ENCODE measurements at places on chromosomes 2 and 18.
A peak's percentile ranks its signal among the peaks of the same experiment; 100 is the strongest.

GRCh38 chr2:107811411-107811810 lies 15.3 kb upstream of the RGPD4 start:
- no peak for DNase-seq

DNA sequence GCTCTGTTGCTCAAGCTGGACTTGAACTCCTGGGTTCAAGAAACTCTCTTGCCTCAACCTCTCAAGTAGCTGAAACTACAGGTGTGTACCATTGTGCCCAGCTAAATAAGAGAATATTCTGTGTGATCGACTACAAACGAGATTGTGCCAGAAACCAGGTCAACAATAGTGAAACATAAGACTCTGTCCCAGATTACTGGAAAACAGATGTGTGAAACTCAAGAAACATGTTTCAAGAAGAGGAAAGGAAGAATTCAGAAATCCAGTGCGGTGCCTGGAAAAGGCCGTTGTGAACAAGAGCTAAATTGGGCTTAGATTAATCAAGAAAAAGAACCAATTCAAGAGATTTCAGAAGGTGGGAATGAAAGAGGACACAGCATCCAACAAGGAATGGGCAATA lies 23.4 kb upstream of the STAT1 start:
- DNase-seq: no peak

- no peak for DNase-seq
Observed at GRCh38 chr2:13654416-13654815, 937.7 kb downstream of the TRIB2 start.

DNA sequence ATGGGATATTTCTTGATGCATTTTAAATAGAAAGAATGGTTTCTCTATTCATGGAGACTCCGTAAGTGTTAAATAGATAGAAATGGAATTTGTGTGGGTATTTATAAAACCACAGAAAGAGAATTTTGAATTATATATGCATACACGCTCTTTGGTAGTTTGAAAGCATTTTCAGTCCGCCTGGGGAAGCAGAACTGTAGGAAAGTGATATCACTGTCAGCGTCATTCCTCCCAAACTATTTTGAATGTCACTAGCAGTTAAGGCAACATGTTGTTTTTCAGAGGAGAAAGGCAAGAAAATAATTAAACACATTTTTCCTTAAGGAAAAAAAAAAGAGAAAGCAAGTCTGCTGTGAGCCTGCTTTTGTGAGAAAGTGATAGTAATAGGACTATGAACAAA lies 8.7 kb upstream of the ERMN start:
- no peak for DNase-seq

GRCh38 chr2:39401319-39401718 lies 35.8 kb downstream of the MAP4K3 start:
- DNase-seq: no peak

GRCh38 chr2:85414761-85415553 lies 3.6 kb upstream of the SH2D6 start:
- peak; percentile 95 for DNase-seq

- DNase-seq: peak; percentile 84
Observed at GRCh38 chr18:12726774-12727550, 24.1 kb downstream of the PSMG2 start.

DNA sequence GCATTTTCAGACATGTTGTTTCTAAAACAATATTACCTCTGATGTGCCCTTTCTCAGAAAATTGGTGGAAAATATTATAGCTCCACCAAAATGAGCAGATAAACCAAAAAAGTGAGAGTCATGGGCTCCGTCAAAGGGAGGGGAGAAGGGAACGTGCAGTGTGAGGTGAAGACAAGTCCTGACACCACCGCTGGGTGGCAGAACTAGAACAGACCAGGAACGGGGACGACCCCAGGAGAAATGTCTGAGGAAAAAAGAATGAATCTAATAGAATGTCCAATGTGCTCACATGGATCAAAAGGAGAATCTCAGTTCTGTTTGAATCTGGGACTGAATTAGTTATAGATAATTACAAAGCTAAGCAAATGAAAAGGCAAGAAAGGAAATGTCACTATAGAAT lies 22.6 kb upstream of the BCL2 start:
- DNase-seq: peak; percentile 38

DNA sequence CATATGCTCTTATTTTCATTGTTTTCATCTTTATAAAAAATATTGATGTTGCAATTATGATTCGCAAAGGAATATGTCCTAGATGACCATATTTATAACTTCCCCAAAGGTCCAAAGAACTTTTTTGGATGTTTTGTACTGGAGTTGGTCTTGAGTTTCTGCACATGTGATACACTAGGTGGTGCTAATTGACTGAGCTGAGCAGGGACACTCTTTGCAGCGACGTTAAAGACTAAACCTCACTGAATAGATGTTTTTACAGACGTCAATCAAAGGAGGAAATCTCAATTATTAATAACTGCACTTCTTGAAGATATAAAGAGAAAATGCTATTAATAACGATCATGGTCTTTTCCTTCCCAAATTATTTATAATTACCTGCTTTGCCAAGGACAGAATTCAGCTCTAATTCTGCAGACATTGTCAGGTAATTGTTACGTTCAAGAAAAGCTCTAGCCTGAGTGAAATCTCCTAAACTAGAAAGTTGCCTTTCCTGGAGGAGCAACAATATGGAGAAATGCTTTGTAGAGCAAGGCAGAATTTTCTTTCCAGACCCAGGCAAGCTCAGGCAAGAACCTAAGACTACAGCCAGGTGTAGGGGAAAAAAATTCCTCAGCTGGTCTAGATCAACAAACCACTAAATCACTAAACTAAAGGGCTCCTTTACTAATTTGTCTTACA lies 119.3 kb upstream of the RBBP8 start:
- peak; percentile 29 for DNase-seq

DNA sequence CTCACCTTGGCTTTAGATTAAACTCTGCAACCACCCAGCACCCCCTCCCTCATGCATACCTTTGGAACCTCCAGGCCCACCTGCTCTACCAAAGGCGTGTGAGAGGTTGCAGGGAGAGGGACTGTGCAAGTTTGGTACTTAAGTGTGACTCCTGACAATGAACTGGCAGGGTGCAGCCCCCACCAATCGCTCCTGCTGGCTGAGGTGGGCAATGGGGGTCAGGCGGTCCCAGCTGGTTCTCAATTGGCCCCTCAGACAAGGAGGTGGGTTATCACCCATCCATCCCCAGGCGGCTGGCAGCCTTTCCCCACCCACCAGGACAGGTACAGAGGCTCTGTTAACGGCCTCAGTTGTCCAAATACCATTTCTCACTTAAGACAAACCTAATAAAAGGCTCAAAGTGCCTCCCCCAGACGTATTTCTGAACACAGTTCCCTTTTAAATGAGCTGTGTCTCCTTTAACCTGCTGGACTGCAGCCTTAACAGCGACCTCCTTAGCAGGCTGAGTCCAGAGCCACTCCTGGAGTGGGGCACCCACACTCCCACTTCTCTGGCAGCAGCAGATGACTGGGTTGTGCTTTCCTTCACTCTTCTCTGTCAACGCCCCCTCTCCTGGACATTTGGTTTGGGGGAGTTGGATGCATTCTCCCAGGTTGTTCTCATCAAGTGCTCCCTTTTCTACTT lies 169.2 kb upstream of the SMAD2 start:
- DNase-seq: no peak

DNA sequence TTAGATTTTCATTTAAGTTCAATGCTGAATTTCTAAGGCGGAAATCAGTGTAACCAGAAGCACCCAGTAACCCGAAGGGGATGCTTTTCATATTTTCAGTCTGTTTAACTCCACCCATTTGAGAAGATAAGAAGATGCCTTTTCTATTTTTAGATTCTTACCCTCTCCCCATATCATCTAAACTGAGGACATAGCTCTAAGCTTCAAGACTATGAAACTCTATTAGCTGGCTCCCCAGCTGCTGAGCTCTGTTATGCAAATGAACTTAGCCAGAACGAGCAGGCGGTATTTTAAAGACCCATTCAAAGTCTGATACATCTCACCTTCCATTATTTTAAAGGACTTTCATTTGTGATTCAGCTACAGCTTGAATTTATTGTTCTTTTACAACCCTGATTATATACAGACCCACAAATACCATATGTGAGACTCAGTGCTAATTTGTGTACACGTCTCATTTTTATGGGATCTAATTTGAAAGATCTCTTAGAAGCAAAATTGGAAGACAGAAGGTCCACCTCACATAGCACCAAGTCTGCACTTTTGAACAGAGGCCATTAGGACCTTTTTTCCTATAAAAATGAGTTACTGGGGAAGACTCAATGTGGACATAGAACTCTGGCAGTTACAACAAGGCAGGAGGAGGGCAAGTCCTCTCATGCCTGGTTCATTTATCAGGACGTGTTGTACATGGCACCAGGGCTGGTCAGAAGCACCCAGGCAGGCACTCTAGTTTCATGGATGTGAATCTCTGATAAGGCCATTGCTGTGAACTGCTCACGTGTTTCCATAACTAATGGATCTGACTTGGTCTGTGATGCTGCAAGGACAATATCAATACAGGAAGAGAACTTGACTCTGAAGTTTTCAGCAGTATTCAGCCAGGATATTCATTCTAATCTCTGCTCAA lies 16.3 kb downstream of the CDC42EP3 start:
- DNase-seq: no peak

DNA sequence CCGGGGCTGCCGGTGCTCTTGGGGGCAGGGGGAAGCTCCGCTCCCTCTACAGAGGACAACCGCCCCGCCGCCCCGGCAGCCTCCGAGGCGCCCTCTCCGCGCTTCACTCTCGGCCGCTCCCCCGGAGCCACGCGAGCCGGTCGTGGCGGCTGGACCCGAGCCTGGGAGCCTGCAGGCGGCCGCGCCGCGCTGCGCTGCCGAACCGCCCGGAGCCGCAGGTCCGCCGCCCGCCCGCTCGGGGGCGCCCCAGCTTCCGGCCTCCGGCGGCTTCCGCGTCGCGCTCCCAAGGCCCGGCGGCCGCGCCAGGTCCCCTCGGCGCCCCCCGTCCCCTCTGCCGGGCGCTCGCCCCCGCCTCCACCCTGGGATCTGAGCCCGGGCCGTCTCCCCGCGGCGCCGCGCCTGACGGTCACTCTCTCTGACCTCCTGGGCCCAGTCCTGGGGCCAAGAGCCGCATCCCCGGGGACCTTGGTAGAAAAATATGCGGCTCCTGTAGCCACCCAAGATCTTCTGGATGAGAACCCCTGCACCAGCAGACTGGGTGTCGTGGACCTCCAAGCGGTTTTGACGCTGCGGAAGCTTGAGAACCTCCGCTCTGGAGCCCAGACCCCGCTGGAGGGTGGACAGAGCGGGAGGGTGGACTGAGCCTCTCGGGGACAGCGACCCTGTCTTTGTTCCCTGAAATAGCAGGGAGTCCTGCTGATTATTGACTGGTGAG lies 44.3 kb downstream of the SERTAD2 start:
- DNase-seq: peak; percentile 88

- no peak for DNase-seq
Observed at GRCh38 chr2:58052978-58053377, 6.4 kb downstream of the VRK2 start.

GRCh38 chr18:55585065-55585919 lies 2.7 kb downstream of the TCF4 start:
- no peak for DNase-seq

- peak; percentile 85 for DNase-seq
Observed at GRCh38 chr2:222912117-222912516, 51.3 kb downstream of the ACSL3 start.

DNA sequence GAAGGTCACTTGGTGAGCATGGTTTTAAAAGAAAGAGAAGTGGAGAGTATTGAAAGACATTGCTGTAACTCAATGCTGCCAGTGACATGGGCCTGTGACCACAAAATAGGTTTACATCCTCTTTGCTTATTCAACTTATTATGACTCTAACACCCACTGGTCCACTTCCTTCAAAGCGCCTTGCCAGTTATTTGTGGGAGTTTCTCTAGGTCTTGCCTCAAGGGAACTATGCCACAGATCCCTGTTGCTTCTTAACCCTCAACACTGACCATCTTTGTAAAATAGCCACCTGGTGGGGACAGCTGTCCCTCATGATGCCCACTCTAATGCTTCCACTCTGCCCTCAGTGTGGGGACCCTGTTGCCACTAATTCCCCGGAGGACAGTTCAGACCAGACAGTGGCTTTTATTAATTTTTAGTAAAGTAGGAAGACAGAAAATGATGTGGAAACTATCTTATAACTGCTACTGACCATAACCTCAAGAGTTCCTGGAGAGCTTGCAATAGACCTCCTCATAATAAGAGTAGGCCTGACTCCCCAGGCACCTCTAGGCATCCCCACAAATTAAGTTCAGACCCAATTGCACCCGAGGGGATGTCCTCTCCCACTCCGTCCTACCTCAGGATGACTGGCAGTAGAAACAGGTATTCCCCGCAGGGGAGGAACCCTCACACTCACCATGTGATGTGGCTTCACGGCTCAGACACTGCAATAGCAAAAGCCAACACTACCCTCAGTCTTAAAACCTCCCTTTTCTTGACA lies 31.3 kb upstream of the SLC25A52 start:
- peak; percentile 87 for DNase-seq

DNA sequence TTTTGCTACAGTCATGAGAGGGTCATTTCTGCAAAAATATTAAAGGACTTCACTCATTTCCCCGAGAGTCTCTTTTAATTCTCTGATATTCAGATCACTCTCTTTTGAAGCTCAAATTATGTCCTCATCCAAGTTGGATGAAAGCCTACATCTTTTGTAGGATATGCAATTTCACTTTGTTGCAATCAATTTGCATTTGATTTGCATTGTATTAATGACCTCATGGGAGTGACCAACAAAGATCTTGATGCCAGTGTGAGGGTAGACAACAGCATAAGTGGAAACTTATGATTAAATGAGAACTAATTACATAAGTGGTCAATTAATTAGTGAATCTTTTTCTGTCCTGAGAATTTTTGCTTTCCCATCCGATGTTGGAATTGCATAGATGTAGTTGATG lies 60.3 kb upstream of the UPP2 start:
- DNase-seq: no peak

DNA sequence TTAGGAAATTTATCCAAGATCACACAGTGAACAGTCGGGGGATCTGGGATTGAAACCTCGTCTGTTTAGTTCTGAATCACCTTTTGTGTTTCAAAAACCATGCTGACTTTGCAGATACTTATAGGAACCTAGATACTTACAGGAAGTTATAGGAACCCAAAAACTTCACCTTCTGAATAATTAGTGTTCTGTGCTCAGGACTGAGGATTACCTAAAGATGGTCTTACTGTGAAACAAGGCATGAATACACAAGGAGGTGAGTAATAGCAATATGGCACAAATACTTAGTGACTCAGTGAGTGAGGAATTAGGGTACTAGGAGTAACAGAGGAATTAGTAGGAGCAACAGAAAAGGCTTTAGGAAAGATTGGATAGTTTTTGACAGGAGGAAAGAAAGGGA lies 145.5 kb downstream of the LRATD1 start:
- no peak for DNase-seq

GRCh38 chr2:197846777-197847176 lies 42.4 kb downstream of the PLCL1 start:
- DNase-seq: no peak

GRCh38 chr2:28648671-28649395 lies 102.8 kb upstream of the PPP1CB start:
- no peak for DNase-seq

DNA sequence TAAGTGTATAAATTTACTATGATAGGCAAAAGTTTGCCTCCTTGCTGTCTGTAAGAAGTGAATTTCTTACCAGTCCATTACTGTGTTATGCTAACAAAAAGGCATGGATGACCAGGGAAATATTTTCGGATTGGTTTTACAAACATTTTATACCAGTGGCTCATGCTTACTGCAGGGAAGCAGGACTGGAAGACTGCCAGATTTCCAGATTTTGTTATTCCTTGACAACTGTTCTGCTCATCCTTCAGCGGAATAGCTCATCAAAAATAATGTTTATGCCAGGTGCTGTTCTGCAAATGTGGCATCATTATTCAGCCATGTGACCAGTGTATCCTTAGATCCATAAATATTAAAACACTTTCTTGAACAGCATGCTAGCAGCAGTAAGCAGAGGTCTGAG lies 40.4 kb upstream of the NETO1 start:
- DNase-seq: no peak

GRCh38 chr2:38170067-38170466 lies 94.1 kb upstream of the CYP1B1 start:
- DNase-seq: no peak

All from suppressor macrophage treated with lipopolysaccharide for 1 hour (primary cell).